Caco-2 (cell line): ENCODE measurements at places on chromosomes 13 and 19. TPM values are rescaled to one million over a fixed set of nuclear protein-coding genes. Genes with fewer than 3 reads are reported as not detected.
A peak's percentile ranks its signal among the peaks of the same experiment; 100 is the strongest.

- no peaks in the 10 kb centered on the region for H3K4me1 ChIP-seq
- no peak overlapping the region for H3K4me3 ChIP-seq
- no peaks in the 10 kb centered on the region for H3K27me3 ChIP-seq
- H3K36me3 ChIP-seq, result no peaks in the 10 kb centered on the region
Observed at GRCh38 chr19:21269813-21270212, 59.4 kb downstream of the ZNF708 start.

DNA sequence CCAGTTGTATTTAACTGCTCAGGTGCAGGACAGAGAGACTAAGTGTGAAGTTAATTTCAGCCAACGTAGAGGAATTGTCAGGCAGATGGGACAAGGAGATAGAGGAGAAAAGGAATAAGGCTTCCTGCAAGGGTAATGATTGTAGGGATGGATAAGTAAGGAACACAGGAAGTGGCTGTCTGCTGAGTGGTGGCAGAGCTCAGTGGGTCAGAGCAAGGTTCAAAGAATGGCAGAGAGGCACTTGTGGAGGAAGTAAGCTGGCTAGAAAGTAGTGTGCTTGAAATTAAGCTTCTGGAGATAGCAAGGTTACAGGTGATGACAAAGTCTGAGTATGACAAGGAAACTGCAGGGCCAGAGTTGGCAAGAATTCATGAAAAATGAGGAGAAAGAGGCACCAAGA is 47.9 kb downstream of the USPL1 start:
- no peaks in the 10 kb centered on the region for H3K27me3 ChIP-seq
- peaks cover 53% of the 10 kb centered on the region for H3K4me1 ChIP-seq
- H3K36me3 ChIP-seq, result no peaks in the 10 kb centered on the region
- H3K27ac ChIP-seq, result no peak overlapping the region
- H3K4me3 ChIP-seq, result no peak overlapping the region

GRCh38 chr19:49555600-49556411 is 24.6 kb downstream of the NOSIP start:
- H3K27ac ChIP-seq, result no peak overlapping the region
- H3K27me3 ChIP-seq, result no peaks in the 10 kb centered on the region
- H3K4me3 ChIP-seq, result no peak overlapping the region
- DNase-seq, result peak; percentile 51
- no peaks in the 10 kb centered on the region; the same call in 1 of the 2 replicates for H3K36me3 ChIP-seq

GRCh38 chr13:46015366-46015765 is 37.2 kb downstream of the ZC3H13 start:
- H3K27me3 ChIP-seq, result no peaks in the 10 kb centered on the region
- no peak for DNase-seq
- no peak overlapping the region for H3K4me3 ChIP-seq

DNA sequence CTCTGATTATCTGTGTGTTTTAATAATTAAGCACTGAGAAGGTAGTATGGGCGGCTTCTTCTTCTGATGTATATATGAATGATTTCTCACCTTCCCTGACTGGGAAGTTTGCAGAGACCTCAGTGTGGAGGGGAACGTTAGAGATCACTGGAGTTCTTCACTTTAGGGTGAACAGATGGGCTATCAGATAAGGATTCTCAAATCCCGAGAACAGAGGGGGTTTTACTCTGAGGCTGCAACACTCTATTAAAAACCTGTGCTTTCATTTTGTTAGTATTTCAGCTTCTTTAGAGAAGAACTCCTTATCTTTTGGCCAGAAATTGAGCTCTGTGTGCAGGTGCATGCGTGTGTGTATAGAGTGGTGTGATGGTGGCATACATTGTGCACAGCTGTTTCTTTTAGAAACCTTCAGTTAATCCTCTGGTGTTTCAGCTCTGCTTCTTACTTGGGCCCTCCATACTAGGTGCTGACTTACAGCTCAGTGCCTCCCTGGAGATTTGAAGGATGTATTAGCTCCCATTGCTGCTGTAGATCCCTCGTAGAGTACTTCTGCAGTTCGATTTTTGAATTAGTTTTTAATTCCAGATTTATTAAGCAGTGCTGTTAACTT is 45.3 kb upstream of the PCDH9 start:
- no peak overlapping the region for H3K4me3 ChIP-seq
- no peaks in the 10 kb centered on the region for H3K4me1 ChIP-seq
- no peaks in the 10 kb centered on the region for H3K36me3 ChIP-seq
- no peaks in the 10 kb centered on the region for H3K27me3 ChIP-seq
- DNase-seq, result no peak
- no peak overlapping the region for H3K27ac ChIP-seq

The NLRP11 gene
- 0.26 and 0.43 TPM in 2 replicates for total RNA-seq

The FREM2 gene
- 35.5 and 42.6 TPM in 2 replicates for total RNA-seq

DNA sequence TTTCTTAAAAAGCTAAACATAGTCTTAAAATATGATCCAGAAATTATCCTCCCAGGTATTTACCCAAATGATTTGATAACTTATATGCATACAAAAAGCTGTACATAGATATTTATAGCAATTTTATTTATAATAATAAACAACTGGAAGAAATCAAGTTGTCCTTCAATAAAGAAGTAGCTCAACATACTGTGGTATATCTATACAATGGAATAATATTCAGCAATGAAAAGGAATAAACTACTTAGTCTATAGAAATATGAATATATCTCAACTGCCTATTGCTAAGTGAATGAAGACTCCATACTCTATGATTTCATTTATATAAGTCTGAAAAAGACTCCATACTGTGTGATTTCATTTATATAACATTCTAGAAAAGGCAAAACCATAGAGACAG is 47.1 kb upstream of the SLAIN1 start:
- H3K4me3 ChIP-seq, result no peak overlapping the region
- H3K27me3 ChIP-seq, result no peaks in the 10 kb centered on the region
- H3K36me3 ChIP-seq, result no peaks in the 10 kb centered on the region
- no peaks in the 10 kb centered on the region for H3K4me1 ChIP-seq
- DNase-seq, result no peak

The ANGPTL8 gene
- not detected in 2 replicates for total RNA-seq

- no peak overlapping the region for H3K27ac ChIP-seq
- no peak for DNase-seq
- H3K4me3 ChIP-seq, result no peak overlapping the region
- no peaks in the 10 kb centered on the region for H3K27me3 ChIP-seq
Observed at GRCh38 chr13:27696731-27697130, 75.0 kb downstream of the POLR1D start.

DNA sequence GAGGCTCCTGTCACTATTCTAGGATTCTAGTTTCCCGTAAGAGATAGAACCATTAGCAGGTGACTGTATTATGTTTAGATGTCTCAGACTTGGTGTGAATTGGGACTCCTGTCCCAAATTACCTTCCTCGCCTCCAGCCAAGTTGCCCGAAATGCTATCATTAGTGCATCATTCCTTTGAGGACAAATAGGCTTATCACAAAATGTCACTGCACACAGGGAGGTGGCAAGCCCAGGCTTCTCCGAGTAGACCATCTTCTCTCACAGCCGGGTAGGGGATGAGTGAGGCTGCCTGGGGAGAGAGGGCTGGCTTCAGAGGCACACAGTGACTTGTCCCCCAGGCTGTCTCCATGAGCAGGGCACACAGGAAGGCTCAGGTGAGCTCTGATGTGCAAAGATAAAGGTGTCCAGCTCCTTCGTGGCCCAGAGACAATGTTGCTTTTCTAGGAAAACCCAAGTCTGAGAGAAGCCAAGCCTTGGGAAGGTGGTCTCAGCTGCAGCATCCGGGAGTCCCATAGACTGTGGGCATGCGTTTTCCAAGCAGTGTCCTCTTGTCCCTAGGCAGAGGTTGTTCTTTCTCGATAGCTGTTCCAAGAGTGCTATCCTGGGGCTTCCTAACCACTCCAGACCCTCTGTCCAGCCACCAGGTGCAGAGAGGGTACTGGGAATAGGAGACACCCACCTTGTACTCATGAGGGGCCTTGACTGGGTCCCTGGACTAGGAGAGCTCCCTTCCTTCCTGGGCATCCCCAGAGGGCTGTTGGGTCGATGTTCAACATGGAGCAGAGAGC is 163.1 kb upstream of the TSHZ3 start:
- H3K36me3 ChIP-seq, result no peaks in the 10 kb centered on the region
- no peak overlapping the region for H3K27ac ChIP-seq
- no peak for DNase-seq
- no peaks in the 10 kb centered on the region for H3K27me3 ChIP-seq
- no peak overlapping the region for H3K4me3 ChIP-seq
- no peaks in the 10 kb centered on the region for H3K4me1 ChIP-seq

The SYNGR4 gene
- 0.32 TPM in 1 of 2 replicates, not detected in the other for total RNA-seq

DNA sequence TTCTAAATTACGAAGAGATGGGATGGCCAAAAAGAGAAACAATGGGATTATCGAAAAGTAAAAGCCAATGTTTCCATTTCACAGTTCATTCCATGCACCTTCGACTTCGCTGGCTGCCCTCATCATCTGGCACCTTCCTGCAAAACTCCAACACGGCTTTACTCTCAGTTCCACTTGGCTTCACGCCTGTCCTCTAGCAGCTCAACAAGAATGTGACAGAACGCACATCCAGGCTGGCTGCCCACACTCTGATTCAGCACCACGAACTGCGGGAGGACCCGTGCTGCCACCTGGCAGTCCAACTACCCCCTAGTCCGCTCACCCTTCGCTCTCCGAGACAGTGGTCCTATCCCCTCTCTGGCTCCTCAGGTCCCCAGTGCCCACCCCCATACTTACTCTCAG is 11.7 kb downstream of the ATP7B start:
- H3K4me1 ChIP-seq, result peaks cover 62% of the 10 kb centered on the region
- no peaks in the 10 kb centered on the region for H3K27me3 ChIP-seq
- DNase-seq, result no peak
- H3K27ac ChIP-seq, result peak overlapping the region; percentile 83
- H3K4me3 ChIP-seq, result no peak overlapping the region
